Effector memory CD8-positive, alpha-beta T cell (primary cell): ENCODE measurements at places on chromosomes 3 and 15.

DNA sequence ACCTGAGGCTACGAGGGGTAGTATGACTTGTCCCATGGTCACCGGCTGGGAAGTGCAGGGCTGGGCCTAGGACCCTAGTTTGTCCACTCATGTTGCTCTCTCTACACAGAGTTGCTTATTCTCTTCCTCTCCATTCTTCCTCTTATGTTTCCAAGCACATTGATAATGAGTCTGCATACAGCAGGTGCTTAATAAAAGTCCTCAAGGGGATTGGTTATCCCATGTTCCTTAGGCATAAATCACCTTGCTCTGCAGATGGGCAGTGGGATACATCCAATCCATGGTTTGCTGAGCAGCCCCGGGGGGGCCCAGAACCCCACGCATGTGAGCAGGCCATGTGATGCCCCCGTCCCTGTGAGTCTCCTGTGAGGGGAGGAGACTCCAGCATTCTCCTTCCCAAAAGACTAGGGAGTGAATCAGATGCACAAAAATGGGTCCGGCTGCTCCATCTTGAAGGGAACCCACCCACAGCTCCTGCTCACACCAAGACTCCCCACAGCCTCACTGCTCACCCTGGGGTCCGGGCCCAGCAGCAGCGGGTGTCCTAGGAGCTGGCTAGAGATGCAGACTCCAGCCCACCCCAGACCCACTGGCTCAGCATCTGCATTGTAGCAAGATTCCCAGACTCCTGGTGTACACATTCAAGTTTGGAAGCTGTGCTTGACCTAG lies 139.9 kb downstream of the NUP210 start:
- no peak overlapping the region for H3K4me3 ChIP-seq
- no peak for DNase-seq
- H3K4me1 ChIP-seq: peaks cover 9% of the 10 kb centered on the region
- H3K27ac ChIP-seq: no peak overlapping the region
- no peaks in the 10 kb centered on the region for H3K36me3 ChIP-seq
- H3K27me3 ChIP-seq: peaks cover 62% of the 10 kb centered on the region

GRCh38 chr15:95975212-95975611 lies 355.3 kb upstream of the NR2F2 start:
- H3K4me1 ChIP-seq: peaks cover 2% of the 10 kb centered on the region
- H3K4me3 ChIP-seq: no peak overlapping the region
- DNase-seq: no peak
- no peaks in the 10 kb centered on the region for H3K36me3 ChIP-seq
- H3K27me3 ChIP-seq: no peaks in the 10 kb centered on the region
- no peak overlapping the region for H3K27ac ChIP-seq

DNA sequence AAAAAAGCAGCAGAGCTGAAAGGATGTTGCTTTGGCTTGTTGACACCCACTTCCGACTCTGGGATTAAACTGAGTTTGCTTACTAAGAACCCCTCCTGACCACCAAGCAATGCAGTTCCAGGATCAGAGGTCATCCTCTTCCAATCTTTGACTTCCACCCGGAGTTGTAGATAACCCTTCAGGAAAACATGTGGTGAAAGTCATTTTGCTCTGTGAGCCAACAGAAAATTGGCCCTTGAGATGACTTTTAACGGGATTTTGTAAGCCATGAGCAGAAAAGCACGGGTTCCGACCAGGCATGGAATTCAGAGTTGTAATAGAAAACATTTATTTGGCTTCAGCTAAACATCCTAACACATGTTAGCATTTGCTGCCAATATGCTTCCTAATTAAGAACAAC lies 171.6 kb upstream of the NR2F2 start:
- no peak overlapping the region for H3K4me3 ChIP-seq
- H3K4me1 ChIP-seq: no peaks in the 10 kb centered on the region
- H3K36me3 ChIP-seq: no peaks in the 10 kb centered on the region

DNA sequence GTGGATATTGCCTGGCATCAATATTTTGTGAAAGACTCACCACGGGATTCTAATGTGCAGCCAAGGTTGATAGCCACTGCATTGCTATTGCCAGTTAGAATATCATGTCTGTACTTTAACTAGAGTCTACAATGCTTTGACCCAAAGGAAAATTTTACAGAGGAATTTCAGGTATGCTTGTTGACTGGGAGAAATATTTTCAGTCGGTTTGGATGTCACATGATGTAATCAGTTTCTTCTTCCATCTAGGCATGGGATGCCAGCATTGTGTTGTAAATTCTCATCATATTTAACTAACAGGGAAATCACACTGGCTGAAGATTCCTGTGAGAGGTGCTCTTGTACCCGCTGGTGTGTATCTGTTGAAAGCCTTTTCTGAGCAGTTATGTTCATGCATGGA lies 508.9 kb upstream of the ADAMTS9 start:
- no peak overlapping the region for H3K27ac ChIP-seq
- no peaks in the 10 kb centered on the region for H3K4me1 ChIP-seq
- no peak for DNase-seq
- no peaks in the 10 kb centered on the region for H3K27me3 ChIP-seq
- H3K36me3 ChIP-seq: no peaks in the 10 kb centered on the region

- peaks cover 2% of the 10 kb centered on the region for H3K4me1 ChIP-seq
- H3K27me3 ChIP-seq: peaks cover 2% of the 10 kb centered on the region
- no peak overlapping the region for H3K27ac ChIP-seq
Observed at GRCh38 chr15:98889930-98890695, 117.5 kb downstream of the PGPEP1L start.

- no peak overlapping the region for H3K4me3 ChIP-seq
- peaks cover 11% of the 10 kb centered on the region for H3K27me3 ChIP-seq
- H3K36me3 ChIP-seq: peaks cover 15% of the 10 kb centered on the region
- DNase-seq: no peak
- no peak overlapping the region for H3K27ac ChIP-seq
Observed at GRCh38 chr15:98856532-98856907, 151.1 kb downstream of the PGPEP1L start.

DNA sequence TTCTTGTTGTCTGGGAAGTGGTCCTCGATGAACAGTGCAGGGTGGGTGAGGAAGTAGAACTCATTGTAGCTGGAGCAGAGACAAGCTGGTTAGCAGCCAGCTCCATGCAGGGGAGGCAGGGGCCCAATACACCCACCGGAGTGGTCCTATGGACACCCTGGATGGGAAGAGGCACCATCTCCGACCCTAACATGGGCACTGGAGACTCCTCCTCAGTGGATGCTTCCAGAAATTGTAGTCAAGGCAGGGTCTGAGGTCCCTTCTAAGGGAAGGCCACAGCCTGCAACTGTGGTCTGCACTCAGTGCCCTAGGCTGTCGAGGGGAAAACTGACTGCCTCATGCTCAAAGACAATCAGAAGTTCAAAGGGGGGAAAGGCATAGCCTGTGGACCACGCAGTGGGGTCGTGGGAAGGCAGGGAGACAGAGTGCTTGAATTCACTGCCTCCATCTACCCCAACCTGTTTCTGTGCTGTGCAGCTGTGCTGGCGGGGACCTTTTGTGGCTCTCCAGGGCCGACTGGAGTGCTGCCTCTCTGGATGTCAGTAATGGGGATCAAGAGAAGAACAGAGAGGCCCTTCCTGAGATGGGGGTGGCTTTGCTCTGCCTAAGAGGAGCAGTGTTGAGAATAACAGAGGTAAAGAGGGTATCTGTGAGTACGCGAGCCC lies 41.9 kb downstream of the KY start:
- H3K4me3 ChIP-seq: no peak overlapping the region
- H3K27me3 ChIP-seq: peaks cover 35% of the 10 kb centered on the region
- no peak for DNase-seq
- H3K4me1 ChIP-seq: no peaks in the 10 kb centered on the region
- H3K36me3 ChIP-seq: peaks cover under 1% of the 10 kb centered on the region

DNA sequence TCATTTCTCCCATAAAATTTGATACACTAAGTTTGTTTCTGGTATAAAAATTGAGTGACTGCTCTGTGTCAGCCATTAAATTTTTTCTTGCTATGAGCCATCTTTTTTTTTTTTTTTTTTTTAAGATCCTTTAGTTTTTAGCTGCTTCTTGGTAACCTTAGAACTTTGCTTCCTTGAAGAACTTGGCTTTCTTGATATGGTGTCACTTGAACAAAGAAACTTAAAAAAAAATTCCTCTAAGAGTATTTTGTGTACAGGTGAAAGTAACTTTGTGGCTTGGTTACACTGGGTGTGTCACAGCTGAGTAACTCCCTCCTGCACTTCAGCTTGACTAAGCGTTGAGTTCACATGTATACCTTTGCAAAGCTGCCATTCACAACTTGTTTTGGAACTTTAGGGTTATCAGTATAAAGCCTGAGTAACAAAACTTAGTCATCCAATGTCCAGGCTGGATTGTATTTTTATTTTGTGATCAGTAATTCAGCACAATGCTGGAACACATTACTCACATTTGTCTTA lies 6.5 kb downstream of the CHD2 start:
- DNase-seq: no peak
- peaks cover 79% of the 10 kb centered on the region for H3K36me3 ChIP-seq
- peak overlapping the region; percentile 100 for H3K27ac ChIP-seq
- peak overlapping the region; percentile 98 for H3K4me3 ChIP-seq
- H3K27me3 ChIP-seq: no peaks in the 10 kb centered on the region
